ENCODE measurements at places on chromosomes 1 and 21.

- DNase-seq, result no peak
Observed at GRCh38 chr1:53334312-53334711, 6.4 kb upstream of the LRP8 start.

DNA sequence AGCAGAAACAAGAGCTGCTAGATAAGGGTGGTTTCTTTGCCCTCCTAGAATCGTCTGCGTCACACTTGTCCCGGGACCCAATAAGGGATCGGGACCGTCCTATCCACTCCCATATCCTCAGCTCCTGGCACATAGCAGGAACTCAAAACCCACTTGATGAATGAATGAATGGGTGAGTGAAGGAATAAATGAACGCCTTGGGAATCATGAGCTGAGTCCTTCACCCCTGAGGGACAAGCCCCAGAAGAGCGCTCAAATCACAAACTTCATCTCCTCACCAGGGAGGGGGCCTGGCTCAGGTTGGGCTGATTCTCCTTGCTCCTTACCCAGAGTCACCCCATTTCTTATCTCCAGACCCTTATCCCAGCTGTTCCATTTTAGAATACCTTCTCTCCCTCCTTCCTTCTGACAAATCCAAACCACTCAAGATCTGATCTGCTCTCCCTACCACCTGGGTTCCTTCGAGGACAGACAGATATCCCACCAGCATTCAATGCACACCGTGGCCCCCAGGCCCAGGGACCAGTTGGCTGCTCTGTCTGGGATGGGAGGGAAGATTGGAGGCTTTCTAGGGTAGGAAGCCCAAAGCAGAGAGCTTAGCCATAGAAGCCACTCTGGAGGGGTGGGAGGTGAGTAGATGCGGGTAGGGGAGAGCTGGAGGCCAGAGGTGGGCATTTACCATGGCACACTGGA lies 643 bp upstream of the MOB3C start:
- DNase-seq, result no peak

GRCh38 chr1:13888351-13888986 lies 188.5 kb downstream of the PRDM2 start:
- DNase-seq, result no peak

- no peak for DNase-seq
Observed at GRCh38 chr21:30605968-30606367, 5.1 kb downstream of the KRTAP22-1 start.

DNA sequence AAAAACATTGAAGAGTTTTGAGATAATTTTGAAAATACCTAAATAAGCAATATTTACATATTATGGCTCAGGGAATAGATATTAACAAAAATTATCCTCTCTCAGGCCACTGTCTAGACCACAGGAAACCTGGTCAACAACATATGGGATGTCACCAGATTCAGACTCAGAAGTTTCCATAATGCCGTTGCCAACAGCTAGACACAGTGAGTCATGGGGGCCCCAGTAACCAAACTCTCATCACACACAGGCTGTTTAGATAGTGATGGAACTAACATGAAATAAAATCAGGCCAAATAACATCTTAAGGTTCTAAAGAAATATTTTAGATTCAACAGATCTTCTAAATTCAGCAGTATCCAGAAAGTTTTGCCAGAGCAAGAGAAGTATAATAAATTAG lies 681.7 kb upstream of the ADAMTS5 start:
- DNase-seq, result no peak

- no peak for DNase-seq
Observed at GRCh38 chr1:220796530-220796929, 9.8 kb downstream of the MTARC1 start.

- DNase-seq, result no peak
Observed at GRCh38 chr1:179731643-179732042, 11.4 kb upstream of the FAM163A start.

DNA sequence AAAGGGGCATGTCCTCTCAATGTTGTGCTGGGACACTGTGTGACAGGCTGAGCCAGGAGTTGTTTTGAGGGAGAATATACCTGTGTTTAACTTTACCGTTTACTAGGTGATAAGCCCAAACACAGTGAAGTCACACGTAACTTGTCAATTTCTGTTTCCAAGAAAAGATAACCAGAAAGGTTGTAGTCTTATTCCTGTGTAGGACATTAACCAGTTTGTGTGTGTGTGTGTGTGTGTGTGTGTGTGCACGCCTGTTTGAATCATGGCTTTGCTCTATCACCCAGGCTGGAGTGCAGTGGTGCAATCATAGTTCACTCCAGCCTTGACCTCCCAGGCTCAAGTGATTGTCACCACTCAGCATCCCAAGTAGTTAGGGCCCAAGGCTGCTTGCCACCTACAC lies 83.6 kb downstream of the MRPS6 start:
- DNase-seq, result no peak

- peak; percentile 12 for DNase-seq
Observed at GRCh38 chr1:101346419-101346818, 109.6 kb downstream of the S1PR1 start.

GRCh38 chr1:23804183-23804835 lies 3.8 kb upstream of the GALE start:
- DNase-seq, result no peak

- no peak for DNase-seq
Observed at GRCh38 chr1:11383553-11384169, 95.3 kb upstream of the DISP3 start.

GRCh38 chr1:231550448-231550781 lies 21.9 kb downstream of the TSNAX start:
- peak; percentile 14 for DNase-seq

DNA sequence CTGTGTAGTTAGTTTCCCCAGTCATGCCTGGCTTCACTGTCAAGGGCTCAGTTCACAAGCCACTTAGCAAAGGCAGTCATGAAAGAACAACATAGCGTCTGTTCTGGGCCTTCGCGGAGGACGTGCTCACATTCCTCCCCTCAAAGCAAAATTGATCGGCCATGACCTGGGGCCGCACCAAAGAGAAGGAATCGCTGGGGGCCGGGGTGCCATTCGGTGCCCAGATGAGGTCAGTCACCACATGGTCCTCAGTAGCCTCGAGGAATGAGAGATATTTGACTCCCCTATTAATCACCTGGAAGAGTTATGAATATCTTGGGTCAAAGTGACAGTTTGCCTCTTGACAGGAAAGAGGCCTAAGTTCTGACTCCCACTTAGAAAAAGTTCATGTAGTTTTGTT lies 251.1 kb upstream of the JUN start:
- DNase-seq, result no peak

DNA sequence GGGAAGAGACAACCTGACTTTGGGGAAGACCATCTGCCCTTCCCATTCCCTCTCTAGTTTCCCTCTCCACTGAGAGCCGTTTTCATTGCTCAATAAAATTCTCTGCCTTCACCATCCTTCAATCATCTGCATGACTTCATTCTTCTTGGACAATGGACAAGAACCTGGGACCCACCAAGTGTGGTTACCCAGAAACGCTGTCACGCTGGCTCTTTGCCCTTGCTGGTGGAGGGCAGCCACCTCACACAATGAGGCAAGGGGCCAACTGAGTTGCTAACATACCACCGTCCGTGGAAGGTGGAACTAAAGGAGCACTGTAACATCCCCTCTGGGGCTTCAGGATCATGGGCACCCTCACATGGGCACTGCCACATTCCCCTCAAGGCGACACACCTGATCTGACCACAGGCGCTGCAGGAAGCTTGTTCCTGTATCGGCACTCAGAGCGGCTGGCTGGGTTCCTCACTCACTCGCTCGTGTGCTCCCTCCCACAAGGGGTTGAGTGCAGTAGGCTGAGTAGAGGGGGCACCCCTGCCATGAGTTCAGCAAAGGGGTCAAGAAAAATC lies 652.4 kb downstream of the PLPP3 start:
- DNase-seq, result no peak

DNA sequence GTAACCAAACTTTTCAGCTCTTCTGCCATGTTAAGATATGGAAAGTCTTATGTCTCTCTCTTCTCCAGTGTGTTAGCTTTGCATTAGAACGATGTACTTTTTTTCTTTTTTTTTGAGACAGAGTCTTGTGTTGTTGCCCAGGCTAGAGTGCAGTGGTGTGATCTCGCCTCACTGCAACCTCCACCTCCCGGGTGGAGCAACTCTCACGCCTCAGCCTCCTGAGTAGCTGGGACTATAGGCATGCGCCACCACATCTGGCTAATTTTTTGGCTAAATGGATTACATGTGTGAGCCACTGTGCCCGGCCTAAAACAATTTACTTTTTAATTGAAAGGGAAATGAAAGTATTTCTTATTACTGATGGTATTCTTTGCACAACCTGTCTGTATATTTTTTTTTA lies 35.8 kb downstream of the SPEN start:
- DNase-seq, result no peak

GRCh38 chr1:221727146-221728036 lies 14.5 kb downstream of the DUSP10 start:
- DNase-seq, result no peak

- no peak for DNase-seq
Observed at GRCh38 chr1:198467342-198467741, 73.1 kb downstream of the ATP6V1G3 start.

GRCh38 chr1:229474509-229474908 lies 33.6 kb downstream of the NUP133 start:
- no peak for DNase-seq

DNA sequence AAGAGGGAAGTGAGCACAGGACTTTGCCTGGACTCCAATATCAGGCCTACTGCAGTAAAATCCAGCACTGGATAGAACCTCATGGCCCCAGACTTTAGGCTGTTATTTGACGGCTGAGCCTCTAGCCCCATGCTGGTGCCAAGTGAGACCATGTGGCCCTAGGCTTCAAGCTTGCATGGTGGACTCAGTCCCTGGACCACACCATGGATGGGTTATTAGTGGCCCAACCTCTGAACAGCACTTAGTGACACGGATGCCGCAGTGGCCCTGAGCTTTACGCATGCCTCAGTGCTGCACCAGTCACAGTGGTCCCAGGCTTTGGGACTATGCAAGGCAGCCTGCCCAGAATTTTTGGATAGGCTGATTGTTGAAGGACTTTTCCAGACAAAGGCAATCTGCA lies 13.0 kb downstream of the IFI44L start:
- DNase-seq, result no peak

DNA sequence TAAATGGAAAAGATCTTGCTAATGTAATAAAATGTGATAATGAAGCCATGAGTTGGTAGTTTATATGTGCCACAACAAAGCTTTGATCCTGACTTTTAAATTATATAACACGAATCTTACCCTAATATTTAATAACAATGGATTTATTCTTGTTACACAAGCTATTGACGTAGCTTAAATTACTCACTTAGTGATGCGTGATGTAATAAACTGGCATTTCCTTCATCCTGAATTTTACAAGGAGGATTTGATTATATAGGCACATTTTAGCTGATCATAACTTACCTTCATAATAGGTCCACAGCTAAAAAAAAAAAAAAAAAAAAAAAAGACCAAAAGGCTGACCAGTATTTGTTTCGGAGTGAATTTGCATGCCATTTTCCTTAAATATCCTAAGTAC lies 76.2 kb upstream of the IVNS1ABP start:
- DNase-seq, result no peak

DNA sequence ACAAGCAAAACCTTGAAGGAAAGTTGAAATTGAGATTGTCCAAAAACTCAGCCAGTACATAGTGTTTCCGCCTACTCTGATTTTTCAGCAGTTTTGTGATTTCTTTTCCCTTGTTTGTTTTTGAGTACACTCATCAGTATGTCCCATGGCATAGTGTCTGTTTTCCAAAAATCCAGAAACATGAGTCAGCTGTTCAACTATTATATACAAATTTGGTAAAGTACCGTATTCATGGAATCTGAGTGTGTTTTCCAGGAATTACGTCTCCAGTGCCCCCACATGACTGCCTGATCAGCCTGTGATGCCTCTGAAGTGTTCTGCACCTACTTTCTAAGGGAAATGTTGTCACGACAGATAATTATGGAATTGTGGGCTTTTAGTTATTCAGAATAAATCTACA lies 186.8 kb downstream of the LTN1 start:
- DNase-seq, result no peak

GRCh38 chr1:115098979-115099692 lies 9.8 kb upstream of the TSPAN2 start:
- peak; percentile 93 for DNase-seq

DNA sequence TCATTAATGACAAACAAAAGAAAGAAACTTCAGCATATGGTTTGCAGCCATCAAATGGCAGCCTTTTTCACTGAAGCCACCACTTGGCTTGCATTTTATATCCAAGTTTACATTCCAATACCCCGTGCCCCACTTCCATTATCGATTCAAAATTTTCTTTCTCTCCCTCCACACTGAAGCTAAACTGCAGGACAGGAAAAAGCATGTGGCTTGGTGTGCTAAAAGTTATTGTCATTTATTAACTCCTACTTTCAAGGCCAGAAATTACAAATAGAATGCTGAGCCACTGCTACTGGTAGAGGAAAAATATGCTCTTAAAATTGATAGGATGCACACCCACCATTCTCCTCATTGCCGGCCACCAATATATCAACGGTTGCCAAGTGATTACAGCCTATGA lies 351.6 kb upstream of the DUSP10 start:
- DNase-seq, result no peak

DNA sequence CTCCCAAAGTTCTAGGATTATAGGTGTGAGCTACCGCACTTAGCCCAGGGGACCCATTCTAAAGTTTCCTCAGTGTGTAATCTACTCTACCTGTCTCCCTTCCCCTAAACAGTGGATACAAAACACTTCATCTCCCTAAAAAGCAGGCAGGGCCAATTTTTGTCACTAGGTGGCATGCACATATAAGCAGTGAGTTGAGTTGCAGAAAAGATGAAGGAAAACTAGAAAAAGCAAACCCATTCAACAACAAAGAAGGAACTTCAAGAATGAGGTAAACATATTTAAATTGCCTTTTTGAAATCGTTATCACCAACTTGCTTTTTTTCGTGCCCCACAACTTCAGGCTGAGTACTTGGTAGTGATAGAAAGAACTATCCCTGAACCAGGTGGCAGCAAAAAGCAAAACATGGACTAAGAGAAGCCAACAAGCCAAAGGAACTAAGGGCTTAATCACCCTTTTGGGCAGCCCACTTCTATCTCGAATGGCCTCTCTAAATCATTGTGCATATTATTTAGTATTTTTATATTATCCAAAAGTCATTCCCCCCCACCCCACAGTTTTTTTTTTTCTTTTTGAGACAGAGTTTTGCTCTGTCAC lies 19.7 kb upstream of the ALDH9A1 start:
- peak; percentile 25 for DNase-seq

- DNase-seq, result no peak
Observed at GRCh38 chr1:201724039-201724765, 104.8 kb upstream of the IPO9 start.

DNA sequence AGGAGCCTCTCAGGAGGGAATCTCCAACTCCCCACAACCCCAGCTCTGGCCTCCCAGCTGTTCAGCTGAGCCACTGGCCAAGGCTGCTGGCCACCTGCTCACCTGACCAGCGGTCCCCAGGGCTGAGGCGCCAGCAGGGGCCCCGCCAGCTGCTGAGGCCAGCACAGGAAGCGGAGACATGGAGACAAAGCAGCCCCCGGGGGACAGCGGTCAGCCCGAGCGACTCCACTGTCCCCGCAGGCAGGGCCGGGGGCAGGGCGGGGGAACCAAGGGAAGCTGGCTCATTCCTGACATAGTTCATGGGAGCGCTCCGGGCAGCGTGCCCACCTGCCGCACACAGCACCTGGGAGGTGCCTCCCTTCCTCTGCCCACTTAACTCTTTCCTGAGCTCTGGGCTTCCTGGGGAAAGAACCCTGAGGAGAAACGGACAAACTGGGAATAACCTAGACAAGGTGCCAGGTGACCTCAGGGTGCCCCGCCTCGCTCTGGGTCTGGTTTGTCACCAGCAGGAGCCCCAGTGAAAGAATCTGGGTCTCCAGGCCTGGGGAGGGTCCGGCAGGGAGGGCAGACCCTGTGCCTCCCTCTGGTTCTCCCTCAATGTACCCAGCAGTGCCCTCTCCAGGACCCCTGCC lies 10.7 kb downstream of the EPHA2 start:
- DNase-seq, result no peak

GRCh38 chr21:41877901-41878830 lies 978 bp downstream of the PRDM15 start:
- peak; percentile 16 for DNase-seq

Data from CD4-positive, alpha-beta T cell treated with Interleukin-15 for 4 hours (primary cell).